ENCODE measurements at places on chromosomes 1 and 21. TPM values are rescaled to one million over a fixed set of nuclear protein-coding genes. Genes with fewer than 3 reads are reported as not detected.

GRCh38 chr1:178575611-178576361 is 62.9 kb downstream of the TEX35 start:
- no peak for DNase-seq

DNA sequence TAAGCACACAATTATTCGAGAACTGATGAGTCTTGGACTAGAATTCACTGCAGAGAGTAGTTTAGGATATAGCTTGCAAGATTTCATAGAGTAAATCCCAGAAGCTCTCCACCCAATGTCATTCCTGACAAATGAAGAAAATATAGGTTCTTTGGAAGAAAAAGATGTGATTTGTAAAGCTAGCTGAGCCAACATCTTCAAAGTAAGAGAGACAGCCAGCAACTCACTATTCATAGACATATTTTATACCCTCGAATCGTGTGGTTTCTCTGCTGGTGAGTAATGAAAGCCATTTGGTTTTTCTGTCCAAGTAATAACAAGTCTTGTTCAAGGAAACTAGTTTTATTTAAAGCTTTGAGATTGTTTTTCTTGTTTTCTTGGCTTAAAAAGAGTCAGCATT is 165.7 kb upstream of the SYT6 start:
- DNase-seq, result no peak

DNA sequence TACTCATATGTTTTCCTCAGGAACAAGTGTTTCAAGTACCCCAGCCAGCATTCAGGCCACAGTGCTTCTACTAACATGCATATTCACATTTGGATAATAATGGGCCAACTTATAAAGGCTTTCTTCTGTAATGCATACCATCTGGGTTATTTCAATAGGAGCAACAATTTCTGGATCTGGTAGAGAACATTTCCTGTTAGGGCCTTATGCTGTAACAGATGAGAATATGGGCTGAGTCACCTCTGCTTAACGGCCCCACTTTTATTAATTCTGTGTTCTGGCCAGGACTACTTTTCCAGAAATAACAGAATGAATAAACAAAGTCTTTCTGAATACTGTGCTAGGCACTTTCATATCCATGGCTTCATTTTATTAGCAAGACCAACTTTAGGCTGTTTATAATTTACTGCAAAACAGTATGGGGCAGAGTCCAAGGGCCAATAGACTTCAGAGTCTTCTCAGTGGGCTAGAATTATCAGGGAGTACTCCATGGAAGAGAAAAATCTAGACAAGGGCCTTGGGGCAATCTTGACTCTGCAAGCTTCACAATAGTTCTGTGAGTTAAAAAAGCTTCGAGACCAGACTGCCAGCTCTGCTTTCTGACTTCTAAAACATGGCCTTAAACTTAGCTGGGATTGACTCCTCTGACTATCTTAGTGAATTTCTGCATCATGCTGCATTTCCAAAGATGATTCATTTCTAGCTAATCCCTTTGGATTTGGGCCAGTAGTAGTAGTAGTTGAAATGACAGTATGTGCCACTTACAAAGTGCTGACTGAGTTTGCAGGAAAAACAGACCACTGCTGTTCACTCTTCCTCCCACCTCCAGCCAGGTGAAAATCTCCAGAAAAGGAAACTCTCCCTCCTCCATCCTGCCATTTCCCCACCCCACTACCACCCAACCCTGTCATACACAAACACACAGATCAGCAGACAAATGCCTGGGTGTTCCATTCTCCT is 8.2 kb upstream of the SSX2IP start:
- DNase-seq, result no peak

PTGS2 gene
- total RNA-seq, result 2.0 TPM

DNA sequence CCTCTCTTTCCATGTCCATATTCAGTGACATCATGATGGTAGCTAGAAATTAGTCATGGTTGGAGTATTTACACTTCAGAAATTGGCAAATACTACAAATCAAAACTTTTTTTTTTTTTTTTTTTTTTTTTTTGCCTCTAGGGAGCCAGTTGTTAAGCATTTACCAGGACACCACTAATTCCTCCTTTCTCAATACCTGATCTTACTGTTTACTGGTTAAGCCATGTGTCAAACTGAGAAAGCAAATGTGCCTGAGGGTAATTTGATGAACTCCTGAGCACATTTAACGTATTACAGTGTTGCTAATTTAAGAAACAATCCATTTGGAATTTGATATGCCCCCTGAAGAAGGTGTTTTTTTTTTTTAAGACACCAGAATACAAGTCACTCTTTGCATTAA is 94.4 kb downstream of the DNM3 start:
- DNase-seq, result no peak

DNA sequence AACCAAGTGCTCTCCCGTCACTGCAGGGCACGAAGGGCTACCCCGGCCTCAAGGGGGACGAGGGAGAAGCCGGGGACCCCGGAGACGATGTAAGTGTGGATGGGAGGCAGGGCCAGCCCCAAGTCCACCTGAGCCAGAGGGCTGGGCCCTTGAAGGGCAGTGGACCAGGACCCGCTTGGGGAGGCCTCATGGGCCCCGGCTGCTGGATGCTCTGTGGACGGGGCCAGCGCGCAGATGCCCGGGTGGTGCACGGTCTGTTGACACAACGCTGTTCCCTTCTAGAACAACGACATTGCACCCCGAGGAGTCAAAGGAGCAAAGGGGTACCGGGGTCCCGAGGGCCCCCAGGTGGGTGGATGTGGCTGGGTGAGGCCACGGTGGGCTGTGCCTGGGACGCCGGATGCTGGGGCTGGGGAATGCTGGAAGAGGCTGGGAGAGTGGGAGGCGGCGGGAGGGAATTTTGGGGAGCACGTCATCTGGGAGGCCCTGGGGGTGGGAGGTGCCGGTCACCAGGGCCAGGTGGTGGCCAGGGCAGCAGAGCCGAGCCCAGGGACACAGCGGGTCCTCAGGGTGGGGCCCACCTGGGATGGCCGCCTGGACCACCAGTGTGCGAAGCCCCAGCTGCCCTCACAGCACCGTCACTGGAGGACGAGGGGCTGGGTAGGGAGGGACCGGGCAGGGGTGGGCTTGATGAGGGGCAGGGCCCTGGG is 17.5 kb downstream of the COL6A1 start:
- DNase-seq, result no peak

- no peak for DNase-seq
Observed at GRCh38 chr1:153933955-153934354, 11.2 kb upstream of the GATAD2B start.

DNA sequence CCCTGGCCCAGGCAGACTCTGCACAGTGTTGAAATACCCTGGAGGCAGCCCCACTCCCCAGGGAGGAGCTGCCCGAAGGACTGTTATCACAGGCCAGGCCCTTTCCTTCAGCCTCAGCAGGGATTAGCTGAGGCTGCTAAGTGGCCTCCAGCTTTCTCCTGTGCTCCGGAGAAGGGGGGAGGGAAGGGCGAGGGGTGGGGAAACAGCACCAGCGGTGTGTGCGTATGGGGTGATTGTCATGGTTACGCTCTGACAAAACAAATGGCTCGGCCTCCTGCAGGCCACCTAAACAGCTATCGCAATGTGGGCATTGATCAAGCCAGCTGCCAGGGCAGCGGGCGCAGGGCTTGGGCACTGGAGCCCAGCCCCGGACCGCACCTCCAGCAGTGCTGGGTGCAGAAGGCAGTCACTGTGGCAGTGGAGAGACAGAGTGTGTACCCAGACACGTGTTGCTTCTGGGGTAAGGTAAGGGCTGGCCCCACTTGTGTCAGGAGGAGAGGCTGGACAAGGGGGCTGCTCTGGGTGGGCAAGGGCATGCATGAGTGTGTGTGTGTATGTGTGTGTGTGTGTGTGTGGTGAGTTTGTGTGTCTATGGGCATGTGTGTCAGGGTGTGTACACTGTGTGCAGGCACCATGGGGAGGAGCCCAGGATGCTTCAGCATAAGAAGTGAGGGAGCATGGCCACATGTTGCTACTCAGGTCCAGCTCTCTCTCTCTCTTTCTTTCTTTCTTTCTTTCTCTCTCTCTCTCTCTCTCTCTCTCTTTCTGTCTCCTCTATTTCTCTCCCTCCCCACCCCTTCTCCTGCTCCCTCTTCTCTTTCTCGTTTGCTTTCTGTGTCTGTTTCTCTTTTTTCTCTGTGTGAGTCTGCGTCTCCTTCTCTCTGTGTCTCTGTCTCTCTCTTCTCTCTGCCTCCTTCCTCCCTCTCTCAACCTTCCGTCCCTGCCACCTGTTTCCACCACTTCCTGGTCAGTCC is at the start of gene VWA5B1:
VWA5B1 (plus strand) TSS at position 252 of the 974 bp plus-strand sequence. CDS start 19,727 bp downstream, outside the sequence.
- DNase-seq, result no peak

KCNA2 gene
- total RNA-seq, result 0.25 TPM

DNA sequence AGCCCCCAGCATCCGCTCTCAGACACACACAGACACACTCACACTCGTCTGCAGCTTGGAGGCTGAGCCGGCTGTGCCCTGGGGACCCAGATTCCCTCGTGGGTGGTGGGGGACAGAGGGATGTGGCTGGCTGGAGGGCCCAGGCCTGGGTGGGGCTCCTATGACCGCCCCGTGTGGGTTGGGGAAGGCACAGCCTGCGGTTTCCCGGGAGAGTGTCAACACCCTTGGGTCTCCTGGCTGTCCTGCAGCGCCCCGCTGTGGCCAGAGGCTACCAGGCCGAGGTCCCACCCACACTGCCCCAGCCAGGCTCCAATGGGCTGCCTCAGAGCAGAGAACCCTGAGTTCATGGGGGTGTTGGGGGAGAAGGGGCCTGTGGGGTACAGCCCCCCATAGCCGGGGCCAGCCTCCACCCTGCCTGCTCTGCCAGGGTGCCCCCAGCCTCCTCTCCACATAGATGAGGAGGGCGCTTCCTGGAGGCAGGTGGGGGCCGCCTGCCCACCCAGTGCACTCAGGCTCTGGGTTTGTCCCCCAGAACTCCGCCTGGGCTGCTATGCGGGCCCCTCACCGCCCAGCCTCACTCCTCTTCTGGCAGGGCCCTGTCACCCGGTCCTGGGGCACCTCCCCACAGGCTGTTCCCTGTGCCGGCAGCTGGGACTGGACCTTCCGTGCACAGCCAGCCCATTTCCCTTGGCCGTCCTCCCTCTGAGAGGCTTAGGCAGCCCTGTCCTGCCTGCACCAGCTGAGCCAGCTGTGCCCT is at the start of gene TTC34:
TTC34 (minus strand) TSS at position 159 of the 757 bp plus-strand sequence. CDS start 866 bp downstream, outside the sequence.
- peak; percentile 19 for DNase-seq

LRRC3 gene
- 0.57 TPM for total RNA-seq

- no peak for DNase-seq
Observed at GRCh38 chr21:31133243-31133830, 95.1 kb upstream of the KRTAP19-8 start.

DNA sequence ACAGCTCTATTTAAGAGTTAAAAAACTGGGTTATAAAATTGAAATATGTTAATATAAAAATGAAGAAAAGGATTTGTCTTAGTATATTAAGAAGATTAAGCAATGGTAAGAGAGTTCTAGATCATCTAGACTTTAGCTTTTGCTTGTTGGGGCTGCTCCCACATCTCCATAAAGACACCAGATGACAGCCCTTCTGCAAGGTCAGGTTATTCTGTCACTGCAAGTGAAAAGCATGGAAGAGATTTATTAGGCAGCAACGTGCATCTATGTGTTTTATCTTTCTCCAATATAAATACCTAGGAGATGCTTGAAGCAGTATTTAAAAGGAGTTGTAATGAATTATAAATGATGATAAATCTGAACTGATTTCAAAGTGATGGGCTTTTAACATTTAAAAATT is 1560.4 kb downstream of the AMY1C start:
- DNase-seq, result no peak

- DNase-seq, result no peak
Observed at GRCh38 chr1:110163591-110163990, 13.3 kb downstream of the SLC6A17 start.

S100A1 gene
- not detected for total RNA-seq

IL12RB2 gene
- total RNA-seq, result 87.4 TPM

RGS13 gene
- total RNA-seq, result not detected

CSMD2 gene
- not detected for total RNA-seq

PRKCZ gene
- total RNA-seq, result 15.0 TPM

- DNase-seq, result no peak
Observed at GRCh38 chr21:45370575-45370974, 34.4 kb upstream of the COL18A1 start.

MYOG gene
- not detected for total RNA-seq

GRCh38 chr1:91768786-91769725 is 116.9 kb downstream of the TGFBR3 start:
- no peak for DNase-seq

- no peak for DNase-seq
Observed at GRCh38 chr1:39103328-39104157, 77.4 kb downstream of the NDUFS5 start.

PDC gene
- not detected for total RNA-seq

DNA sequence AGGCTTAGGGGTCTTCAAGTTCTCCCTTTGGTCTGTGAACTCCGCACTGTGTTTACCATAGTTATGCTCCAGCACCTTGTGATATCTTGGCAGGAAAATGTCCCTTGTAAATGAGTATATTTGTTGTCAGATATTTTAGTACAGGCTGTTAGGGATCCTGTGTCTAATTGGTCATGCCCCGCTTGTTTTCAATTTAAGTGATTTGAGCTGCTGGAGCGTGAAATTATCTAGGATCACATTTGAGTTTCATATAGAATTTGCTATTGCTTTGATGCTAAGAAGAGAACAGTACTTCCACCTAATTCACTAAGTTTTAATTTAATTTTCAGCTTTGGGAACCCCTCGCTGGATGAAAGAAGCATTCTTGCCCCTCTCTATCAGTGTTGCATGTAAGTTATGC is 15.4 kb upstream of the TOR3A start:
- no peak for DNase-seq

CYP4Z1 gene
- not detected for total RNA-seq

SYNC gene
- not detected for total RNA-seq

DNA sequence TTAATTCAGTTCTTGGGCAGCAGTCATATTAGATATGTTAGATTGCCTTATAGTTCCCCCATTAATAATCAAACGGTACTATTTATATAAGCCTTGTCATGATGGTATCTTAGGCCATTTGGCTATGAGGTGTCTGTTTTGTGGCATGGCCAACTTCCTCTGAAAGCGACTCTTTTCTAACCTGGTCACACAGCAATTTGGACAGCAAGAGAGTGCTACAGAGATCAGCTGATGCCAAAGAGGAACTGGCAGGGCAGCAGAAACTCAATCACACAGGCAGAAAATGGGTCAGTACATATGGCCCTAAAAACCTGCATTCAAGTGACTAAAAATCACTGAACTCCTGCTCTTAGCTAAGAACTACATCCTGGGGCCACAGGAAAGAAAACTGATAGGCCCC is 13.4 kb upstream of the MUTYH start:
- DNase-seq, result no peak

- DNase-seq, result no peak
Observed at GRCh38 chr1:24547195-24547594, 8.7 kb upstream of the NCMAP start.

DNA sequence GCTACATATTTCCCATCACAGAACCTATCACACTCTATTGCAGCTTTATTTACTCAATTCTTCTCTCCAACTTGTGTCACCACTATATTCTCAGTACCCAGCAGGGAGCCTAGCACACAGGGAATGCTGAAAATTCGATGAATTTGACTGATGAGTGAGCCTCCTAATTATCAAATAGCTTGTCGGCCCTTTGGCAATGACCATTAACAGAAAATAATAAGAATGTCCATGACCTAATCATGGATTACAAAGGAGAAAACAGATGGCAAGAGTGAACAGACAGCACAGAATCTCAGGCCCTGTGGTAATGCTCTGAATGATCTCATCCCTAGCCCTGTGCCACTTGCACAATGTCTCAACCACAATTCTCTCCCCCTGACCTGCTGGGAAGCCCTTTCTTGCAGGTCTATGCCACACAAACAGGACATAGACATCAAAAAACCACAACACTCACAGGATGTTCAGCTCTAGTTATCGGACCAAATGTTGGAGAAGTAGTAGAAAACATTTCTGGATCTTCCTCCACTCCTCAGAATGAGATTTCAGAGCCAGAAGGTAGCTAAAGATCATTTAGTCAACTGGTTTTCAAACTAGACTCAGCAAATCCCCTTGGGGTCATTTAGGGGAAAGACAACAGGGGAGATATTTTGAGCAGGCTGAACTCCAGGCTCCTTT is 68.4 kb downstream of the LUZP1 start:
- DNase-seq, result no peak

TTC39A gene
- total RNA-seq, result 0.29 TPM

All from activated T-cell treated with anti-CD3 and anti-CD28 coated beads, Interleukin-2, amount 50 U/mL, for 4 hours (primary cell).